Glutamatergic neuron (in vitro differentiated cells): ENCODE measurements at places on chromosomes 1 and 21.

GRCh38 chr1:228348708-228349467 is 57.7 kb downstream of the TRIM11 start:
- peaks cover 11% of the 10 kb centered on the region for H3K27me3 ChIP-seq
- H3K27ac ChIP-seq, result no peak overlapping the region
- no peak overlapping the region for H3K4me3 ChIP-seq
- H3K36me3 ChIP-seq, result no peaks in the 10 kb centered on the region

GRCh38 chr21:43307677-43308070 is 119.3 kb downstream of the SIK1 start:
- H3K4me1 ChIP-seq, result peaks cover 22% of the 10 kb centered on the region
- H3K4me3 ChIP-seq, result no peak overlapping the region
- H3K27ac ChIP-seq, result no peak overlapping the region
- peaks cover 5% of the 10 kb centered on the region for H3K36me3 ChIP-seq

- H3K4me1 ChIP-seq, result peaks cover 5% of the 10 kb centered on the region
- no peak overlapping the region for H3K27ac ChIP-seq
These were observed 40.7 kb downstream of the CASQ2 start for GRCh38 chr1:115727706-115728249.

- no peak overlapping the region for H3K27ac ChIP-seq
- DNase-seq, result no peak
- no peak overlapping the region for H3K4me3 ChIP-seq
- no peaks in the 10 kb centered on the region for H3K4me1 ChIP-seq
- H3K27me3 ChIP-seq, result peaks cover 2% of the 10 kb centered on the region
- no peaks in the 10 kb centered on the region for H3K36me3 ChIP-seq
These were observed 15.1 kb downstream of the VCAM1 start for GRCh38 chr1:100734676-100735075.

- H3K27me3 ChIP-seq, result peaks cover 5% of the 10 kb centered on the region
- no peaks in the 10 kb centered on the region for H3K36me3 ChIP-seq
- no peak overlapping the region for H3K4me3 ChIP-seq
- no peak for DNase-seq
- H3K27ac ChIP-seq, result no peak overlapping the region
These were observed 6.1 kb downstream of the CYP4B1 start for GRCh38 chr1:46804926-46805325.

GRCh38 chr1:98761219-98761865 is 99.8 kb downstream of the SNX7 start:
- no peaks in the 10 kb centered on the region for H3K27me3 ChIP-seq
- no peak overlapping the region for H3K4me3 ChIP-seq
- no peak for DNase-seq

- no peak for DNase-seq
- H3K4me3 ChIP-seq, result no peak overlapping the region
- no peak overlapping the region for H3K27ac ChIP-seq
These were observed 1806.8 kb downstream of the BRINP3 start for GRCh38 chr1:188670837-188671236.
